RWPE1 (cell line): ENCODE measurements at places on chromosomes 13 and 19.

- no peak for DNase-seq
Measured at GRCh38 chr13:35965226-35965927, 165.8 kb downstream of the DCLK1 start.

GRCh38 chr13:74651121-74651520, 516.9 kb upstream of the KLF12 start:
- DNase-seq: no peak

DNA sequence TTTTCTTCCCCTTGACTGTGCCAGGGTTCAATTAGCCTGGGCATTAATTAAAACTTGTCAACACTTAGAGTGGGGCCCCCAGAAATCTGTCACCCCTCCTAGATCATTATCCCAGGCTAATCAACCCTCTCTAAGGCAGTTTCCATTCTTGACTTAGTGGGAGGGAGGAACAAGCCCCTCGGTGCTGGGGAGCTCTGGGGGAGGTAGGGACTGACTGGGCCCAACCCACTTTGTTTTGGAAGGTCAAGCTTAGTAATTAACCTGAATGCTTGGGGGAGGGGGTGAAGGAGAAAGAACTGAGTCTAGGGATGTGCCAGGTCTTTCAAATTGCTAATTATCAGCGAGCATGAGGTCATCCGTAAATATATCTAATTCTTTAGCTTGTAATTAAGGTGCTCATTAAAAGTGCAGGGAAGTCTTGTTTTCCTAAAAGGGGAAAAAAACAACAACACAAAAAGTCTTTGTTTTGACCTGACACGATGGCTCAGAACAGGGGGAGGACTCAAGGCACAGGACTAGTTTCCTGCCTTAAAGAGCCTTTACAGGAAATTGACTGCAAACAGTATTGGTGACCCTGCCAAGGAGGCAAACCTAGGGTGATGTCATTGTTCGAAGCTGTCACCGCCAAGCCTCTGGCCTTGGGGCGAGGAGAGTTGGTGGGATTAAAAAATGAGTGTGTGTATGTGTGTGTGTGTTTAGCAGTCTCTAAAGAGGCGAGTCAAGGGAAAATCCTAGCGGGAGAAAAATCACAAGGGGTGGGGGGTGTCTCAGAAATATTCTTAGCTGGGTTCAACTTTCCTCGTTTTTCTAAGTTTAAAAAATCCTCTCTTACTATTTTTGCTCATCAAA, 19.4 kb downstream of the ACTN4 start:
- DNase-seq: no peak

GRCh38 chr19:34482380-34483250, 1.1 kb downstream of the WTIP start:
- peak; percentile 31 for DNase-seq

- no peak for DNase-seq
Measured at GRCh38 chr13:43229506-43229905, 206.1 kb downstream of the DNAJC15 start.

DNA sequence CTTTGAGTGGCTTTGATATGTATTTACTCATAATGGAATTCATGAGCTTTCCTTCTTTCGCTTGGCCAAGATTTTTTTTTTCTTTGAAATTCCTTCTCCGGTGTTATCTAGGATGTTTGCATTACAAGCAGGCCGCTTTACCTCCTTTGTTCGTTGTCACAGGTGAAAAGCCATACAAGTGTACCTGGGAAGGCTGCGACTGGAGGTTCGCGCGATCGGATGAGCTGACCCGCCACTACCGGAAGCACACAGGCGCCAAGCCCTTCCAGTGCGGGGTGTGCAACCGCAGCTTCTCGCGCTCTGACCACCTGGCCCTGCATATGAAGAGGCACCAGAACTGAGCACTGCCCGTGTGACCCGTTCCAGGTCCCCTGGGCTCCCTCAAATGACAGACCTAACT, 16.7 kb downstream of the KLF5 start:
- DNase-seq: no peak

DNA sequence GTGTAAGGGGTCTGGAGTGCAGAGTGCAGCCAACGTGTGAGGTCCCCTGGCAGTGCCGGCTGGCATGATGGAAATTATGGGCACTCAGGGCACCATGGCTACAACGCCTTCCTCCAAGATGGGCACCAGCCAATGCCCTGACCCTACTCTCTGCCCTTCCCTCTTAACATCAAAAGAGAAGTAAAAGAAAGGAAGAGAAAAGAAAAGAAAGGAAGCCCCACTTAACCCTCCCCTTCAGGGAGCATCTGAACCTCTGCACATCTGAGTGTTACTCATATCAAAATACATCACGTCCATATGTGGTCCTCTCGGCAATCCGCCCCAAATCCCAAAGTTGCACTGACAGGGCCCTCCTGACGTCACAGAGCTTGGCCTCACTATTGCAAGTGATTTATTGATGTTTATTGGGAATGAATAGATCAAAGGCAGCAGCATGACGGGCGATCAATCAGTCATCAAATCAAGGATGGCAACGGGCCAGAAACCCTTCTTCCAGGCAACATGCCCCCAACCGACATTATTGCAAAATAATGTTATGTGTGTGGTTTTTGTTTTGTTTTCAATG, 1.3 kb downstream of the TSHZ3 start:
- DNase-seq: no peak

- no peak for DNase-seq
Measured at GRCh38 chr19:47228168-47228936, 2.6 kb downstream of the BBC3 start.

DNA sequence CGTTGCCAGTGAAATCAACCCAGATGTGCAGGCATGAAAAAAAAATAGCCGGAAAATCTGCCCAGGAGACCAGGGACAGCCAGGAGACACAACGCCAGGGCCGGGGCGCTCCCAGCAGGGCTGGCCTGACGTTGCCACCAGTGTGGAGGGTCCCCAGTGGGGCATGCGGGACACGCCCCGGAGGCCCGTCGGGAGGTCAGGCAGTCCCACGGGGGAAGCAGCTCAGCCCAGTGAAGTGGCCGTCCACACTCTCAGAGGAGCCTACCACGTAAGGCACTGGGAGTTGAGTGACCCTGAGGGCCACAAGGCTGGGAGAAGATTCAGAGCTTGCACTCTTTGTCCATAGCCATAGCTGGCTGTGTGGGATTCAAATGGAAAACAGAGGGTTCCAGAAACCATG, 53.2 kb upstream of the GAS6 start:
- no peak for DNase-seq
